ENCODE measurements at places on chromosomes 11 and 22. TPM values are rescaled to one million over a fixed set of nuclear protein-coding genes. Genes with fewer than 3 reads are reported as not detected.
A peak's percentile ranks its signal among the peaks of the same experiment; 100 is the strongest.

NAALADL1 gene
- 8.5 TPM for total RNA-seq

GAL gene
- total RNA-seq = 3.6 TPM

GRCh38 chr11:87803748-87804147, 371.5 kb downstream of the RAB38 start:
- no peaks in the 10 kb centered on the region for H3K36me3 ChIP-seq
- H3K27me3 ChIP-seq = no peaks in the 10 kb centered on the region
- DNase-seq = no peak
- no peak overlapping the region for H3K27ac ChIP-seq

- peaks cover 20% of the 10 kb centered on the region for H3K27me3 ChIP-seq
- no peaks in the 10 kb centered on the region for H3K36me3 ChIP-seq
- no peak overlapping the region for H3K4me3 ChIP-seq
- H3K27ac ChIP-seq = no peak overlapping the region
- no peak for DNase-seq
Measured at GRCh38 chr22:48578138-48579042, 1249.3 kb downstream of the BRD1 start.

DNA sequence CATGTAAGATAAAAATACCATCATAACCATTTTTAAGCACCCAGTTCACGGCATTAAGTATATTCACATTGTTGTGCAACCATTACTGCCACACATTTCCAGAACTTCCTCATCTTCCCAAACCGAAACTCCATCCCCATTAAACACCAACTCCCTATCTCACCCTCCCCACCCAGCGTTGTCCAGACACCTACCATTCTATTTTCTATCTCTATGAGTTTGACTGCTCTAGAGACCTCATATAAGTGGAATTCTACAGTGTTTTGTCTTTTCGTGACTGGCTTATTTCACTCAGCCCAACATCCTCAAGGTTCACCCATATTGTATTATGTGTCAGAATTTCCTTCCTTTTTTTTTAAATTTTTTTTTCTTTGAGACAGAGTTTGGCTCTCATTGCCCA, 45.2 kb downstream of the PPFIA1 start:
- H3K27ac ChIP-seq = no peak overlapping the region
- no peak for DNase-seq
- H3K27me3 ChIP-seq = no peaks in the 10 kb centered on the region
- peaks cover 24% of the 10 kb centered on the region for H3K4me1 ChIP-seq

- H3K27me3 ChIP-seq = no peaks in the 10 kb centered on the region
- peaks cover 41% of the 10 kb centered on the region for H3K36me3 ChIP-seq
- H3K4me3 ChIP-seq = peak overlapping the region; percentile 99
- peak; percentile 57 for DNase-seq
- peak overlapping the region; percentile 99 for H3K27ac ChIP-seq
Measured at GRCh38 chr22:18078329-18079041, 695 bp downstream of the PEX26 start.

GRCh38 chr11:74459584-74459983, 7.8 kb downstream of the KCNE3 start:
- no peak overlapping the region for H3K4me3 ChIP-seq
- no peak overlapping the region for H3K27ac ChIP-seq
- peaks cover 2% of the 10 kb centered on the region for H3K27me3 ChIP-seq
- no peak for DNase-seq
- H3K4me1 ChIP-seq = no peaks in the 10 kb centered on the region
- H3K36me3 ChIP-seq = no peaks in the 10 kb centered on the region

DNA sequence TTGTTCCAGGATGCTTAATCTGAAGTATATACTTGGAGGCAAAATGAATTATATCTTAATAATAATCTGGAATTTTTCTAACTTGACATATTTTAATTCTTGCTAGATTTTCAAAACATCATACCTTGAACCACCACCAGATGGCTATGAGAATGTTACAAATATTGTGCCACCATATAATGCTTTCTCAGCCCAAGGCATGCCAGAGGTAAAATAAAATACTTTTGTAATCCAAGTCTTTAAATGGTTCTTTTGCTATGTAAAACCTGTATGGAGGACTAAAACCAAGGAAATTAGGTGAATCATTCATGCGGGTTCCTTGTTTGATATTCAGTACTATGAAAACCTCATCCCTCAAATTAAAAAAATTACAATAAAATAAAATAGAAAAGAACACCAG, 14.4 kb downstream of the NAALAD2 start:
- no peak overlapping the region for H3K27ac ChIP-seq
- H3K36me3 ChIP-seq = no peaks in the 10 kb centered on the region
- no peak for DNase-seq
- peaks cover 14% of the 10 kb centered on the region for H3K27me3 ChIP-seq
- H3K4me1 ChIP-seq = no peaks in the 10 kb centered on the region

DNA sequence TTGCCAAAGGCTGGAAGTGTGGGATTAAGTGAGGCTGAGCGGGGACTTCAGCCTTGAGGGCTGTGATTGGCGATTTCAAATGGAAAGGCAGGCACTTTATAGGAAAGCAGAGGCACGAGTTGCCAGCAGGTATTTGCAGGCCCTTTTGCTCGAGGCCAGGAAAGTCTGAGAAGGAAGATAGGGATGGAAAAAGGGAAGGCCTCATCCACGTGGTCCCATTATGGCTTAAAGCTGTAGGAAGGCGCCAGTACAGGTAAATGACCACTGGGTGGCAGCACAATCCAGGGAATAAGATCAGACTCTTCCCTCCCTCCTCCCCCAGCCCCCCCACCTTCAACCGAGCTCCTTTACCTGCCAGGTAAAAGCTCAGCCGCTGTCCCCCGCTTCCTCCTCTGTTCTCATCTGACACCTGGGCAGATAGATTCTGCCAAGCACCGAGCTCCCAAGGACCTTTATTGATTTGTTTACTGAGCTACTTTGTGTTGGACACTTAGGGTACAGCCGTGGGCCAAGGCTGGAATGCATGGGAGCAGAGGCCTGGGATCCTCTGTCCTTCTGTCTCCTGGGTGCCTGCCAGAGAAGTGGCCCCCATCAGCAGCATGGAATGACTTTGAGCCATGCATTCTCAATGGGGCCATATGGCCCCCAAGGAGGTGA, 7.5 kb downstream of the P2RX3 start:
- H3K27ac ChIP-seq = no peak overlapping the region
- no peaks in the 10 kb centered on the region for H3K36me3 ChIP-seq
- peak; percentile 81 for DNase-seq
- no peaks in the 10 kb centered on the region for H3K27me3 ChIP-seq
- no peak overlapping the region for H3K4me3 ChIP-seq
